Left renal pelvis (tissue), 4 donors: ENCODE measurements at places on chromosomes 2 and 18.

DNA sequence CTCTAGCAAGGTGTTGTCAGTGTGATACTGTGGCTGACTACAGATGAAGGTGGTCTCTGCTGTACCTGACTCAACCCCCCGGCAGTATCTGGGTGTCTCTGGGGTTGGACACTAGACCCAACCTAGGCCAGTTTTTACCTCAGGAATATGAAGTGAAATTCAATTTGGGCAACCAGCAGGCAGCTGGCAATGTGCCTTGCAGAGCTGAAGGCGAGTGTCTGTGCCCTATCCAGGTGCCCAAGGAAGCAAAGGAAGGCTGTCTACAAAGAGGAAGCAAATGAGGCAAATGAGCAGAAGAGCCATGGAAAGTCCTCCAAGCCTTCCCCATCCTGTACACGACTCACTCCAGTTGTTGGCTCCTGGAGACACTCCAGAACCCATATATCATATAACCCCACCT is 264.6 kb upstream of the AGAP1 start:
- DNase-seq = no peak

GRCh38 chr2:223925106-223925505 is 20.0 kb downstream of the WDFY1 start:
- no peak for DNase-seq

GRCh38 chr2:142714600-142714999 is 162.9 kb upstream of the KYNU start:
- DNase-seq = no peak

GRCh38 chr2:125707611-125708010 is 948.3 kb upstream of the GYPC start:
- DNase-seq = no peak

GRCh38 chr2:236882930-236883329 is 202.8 kb upstream of the COPS8 start:
- no peak for DNase-seq

DNA sequence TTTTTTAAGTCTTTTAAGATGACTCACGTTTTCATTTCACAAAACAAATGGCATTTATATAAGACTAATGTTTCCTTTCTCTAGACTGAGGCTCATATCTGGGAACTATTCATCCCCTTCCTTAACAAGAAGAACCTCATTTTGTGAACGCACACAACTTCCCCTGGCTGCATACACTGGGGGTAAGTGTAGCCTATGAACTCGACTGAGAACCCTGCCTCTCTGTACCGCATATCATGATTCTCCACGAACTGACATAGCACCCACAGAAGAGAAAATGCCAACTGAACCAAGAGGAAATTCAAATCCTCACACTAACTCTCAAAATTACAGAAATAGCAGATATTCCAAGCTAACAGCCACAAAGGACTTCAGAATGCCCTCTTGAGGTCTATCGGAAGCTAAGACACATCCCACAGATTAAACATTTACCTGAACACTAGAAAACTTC is 236.7 kb downstream of the TCF4 start:
- no peak for DNase-seq

GRCh38 chr18:228586-228985 is 39.3 kb downstream of the THOC1 start:
- DNase-seq = no peak

DNA sequence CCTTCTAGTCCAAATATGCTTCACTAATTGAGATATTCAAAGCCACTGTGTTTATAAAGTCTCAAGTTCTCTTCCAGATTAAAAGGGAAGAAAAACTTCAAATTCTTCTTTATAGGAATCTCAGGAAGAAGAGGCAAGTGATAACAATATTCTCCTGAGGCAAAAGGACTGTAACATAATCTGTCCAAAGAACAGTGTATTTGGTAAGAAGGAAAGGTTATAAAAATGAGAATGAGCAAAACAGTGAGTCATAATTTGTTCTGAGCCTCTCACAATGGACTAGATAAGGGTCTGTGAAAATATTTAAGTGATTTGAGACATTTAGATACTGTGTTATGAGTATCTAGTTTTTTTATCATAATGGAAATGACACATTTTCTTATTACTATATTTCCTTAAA is 44.3 kb downstream of the SNRPD1 start:
- DNase-seq = no peak

DNA sequence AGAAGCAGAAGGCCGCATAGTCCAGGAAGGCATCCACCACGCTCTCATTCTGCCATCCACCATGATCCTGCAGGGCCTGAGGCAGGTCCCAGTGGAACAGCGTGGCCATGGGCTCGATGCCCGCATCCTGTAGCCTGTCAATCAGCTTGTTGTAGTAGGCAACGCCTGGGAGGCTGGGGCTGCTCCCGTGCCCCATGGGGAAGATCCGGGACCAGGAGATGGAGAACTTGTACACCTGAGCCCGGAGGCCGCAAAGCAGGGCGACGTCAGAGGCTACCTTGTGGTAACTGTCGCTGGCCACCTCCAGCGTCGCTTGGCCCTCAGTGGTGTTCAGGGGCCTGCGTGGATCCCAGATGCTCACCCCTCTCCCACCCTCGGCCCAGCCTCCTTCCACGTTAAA is 19.5 kb downstream of the LCT start:
- no peak for DNase-seq

- DNase-seq = no peak
These were observed 83.6 kb downstream of the LTBP1 start for GRCh38 chr2:33030326-33030725.
